ENCODE measurements at places on chromosomes 2 and 18.

GRCh38 chr2:239667431-239667985, 266.7 kb upstream of the HDAC4 start:
- DNase-seq: no peak
- H3K27me3 ChIP-seq: no peaks in the 10 kb centered on the region
- no peak overlapping the region for H3K27ac ChIP-seq
- H3K4me3 ChIP-seq: no peak overlapping the region

- H3K4me1 ChIP-seq: no peaks in the 10 kb centered on the region
- DNase-seq: no peak
- H3K27ac ChIP-seq: no peak overlapping the region
- H3K27me3 ChIP-seq: no peaks in the 10 kb centered on the region
- H3K4me3 ChIP-seq: no peak overlapping the region
Observed at GRCh38 chr18:59767732-59768131, 70.5 kb upstream of the CCBE1 start.

GRCh38 chr2:19990416-19990728, 467 bp upstream of the WDR35 start:
- DNase-seq: no peak
- H3K27ac ChIP-seq: peak overlapping the region; percentile 79
- H3K4me3 ChIP-seq: peak overlapping the region; percentile 92
- H3K36me3 ChIP-seq: no peaks in the 10 kb centered on the region
- H3K4me1 ChIP-seq: peaks cover 25% of the 10 kb centered on the region

DNA sequence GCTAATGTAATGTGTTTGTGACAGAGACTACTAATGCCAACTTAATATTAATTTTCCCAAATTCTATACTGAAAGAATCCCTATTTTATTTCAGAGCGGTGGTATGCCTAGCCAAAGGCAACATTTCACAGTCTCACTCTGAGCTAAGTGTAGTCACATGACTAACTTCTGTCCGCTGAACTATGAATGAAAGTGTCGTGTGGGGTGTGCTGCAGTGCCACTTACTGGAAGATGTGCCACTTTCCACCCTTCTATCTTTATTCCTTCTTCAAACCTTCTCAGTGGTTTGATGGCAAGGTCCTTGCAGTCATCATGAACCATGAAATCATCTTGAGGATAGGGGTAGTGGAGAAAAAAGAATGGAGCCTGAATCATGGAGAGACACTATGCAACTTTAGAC, 47.3 kb upstream of the C1D start:
- no peak overlapping the region for H3K4me3 ChIP-seq
- H3K27me3 ChIP-seq: no peaks in the 10 kb centered on the region
- H3K36me3 ChIP-seq: no peaks in the 10 kb centered on the region
- no peak for DNase-seq
- no peak overlapping the region for H3K27ac ChIP-seq
- H3K4me1 ChIP-seq: no peaks in the 10 kb centered on the region

DNA sequence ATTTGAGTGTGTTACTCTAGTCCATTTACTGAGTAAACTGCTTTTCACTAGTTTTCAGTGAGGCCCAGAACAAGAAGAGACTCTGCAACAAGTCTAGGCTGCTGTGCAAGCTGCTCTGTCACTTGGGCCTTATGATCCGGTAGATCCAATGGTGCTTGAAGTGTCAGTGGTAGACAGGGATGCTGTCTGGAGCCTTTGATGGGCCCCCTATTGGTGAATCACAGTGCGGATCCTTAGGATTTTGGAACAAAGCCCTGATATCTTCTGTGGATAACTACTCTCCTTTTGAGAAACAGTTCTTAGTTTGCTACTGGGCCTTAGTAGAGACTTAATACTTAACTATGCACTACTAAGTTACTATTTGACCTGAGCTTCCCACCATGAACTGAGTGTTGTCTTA, 150.2 kb downstream of the TMEFF2 start:
- no peaks in the 10 kb centered on the region for H3K4me1 ChIP-seq
- no peaks in the 10 kb centered on the region for H3K27me3 ChIP-seq
- H3K27ac ChIP-seq: no peak overlapping the region
- no peak for DNase-seq

Measured in spleen (tissue), 13 donors.